LoVo (cell line): ENCODE measurements at places on chromosomes 1 and 21.

- DNase-seq, result no peak
Measured at GRCh38 chr1:171220581-171221054, 27.7 kb upstream of the FMO1 start.

DNA sequence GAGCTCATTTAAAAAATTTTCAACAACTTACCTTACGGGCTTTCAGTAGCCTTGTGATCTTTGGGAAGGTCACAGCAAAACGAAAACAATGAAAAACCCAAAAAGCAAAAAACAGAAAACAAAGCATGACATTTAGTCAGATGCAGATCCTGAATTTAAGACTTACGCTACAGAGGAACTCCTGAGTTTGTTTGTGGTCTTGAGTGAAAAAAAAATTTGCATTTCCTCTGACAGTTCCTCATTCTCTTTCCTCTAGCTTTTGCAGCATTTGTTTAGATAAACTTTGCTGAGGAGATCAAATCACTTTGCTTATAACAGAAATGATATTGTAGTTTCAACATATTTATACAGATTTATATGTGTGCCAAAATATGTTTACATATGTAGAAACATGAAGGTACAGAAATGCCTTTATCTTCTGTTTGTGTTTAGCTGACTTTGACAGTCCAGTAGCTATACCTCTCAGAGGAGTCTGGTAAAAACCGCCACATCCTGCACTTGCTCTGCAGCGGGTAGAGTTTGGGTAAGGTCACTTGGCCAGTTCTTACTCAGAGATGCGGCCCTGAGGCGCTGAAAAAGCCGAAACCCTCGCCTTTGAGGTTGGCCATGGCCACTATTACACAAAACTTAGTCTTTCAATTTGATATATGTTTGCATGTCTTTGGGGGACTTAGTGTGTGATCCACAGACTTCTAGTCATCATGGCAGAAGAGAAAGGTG lies 142.5 kb downstream of the TNR start:
- no peak for DNase-seq

GRCh38 chr1:169722779-169723178 lies 11.1 kb downstream of the SELE start:
- DNase-seq, result no peak

- no peak for DNase-seq
Measured at GRCh38 chr1:43653339-43653738, 3.4 kb downstream of the KDM4A start.

DNA sequence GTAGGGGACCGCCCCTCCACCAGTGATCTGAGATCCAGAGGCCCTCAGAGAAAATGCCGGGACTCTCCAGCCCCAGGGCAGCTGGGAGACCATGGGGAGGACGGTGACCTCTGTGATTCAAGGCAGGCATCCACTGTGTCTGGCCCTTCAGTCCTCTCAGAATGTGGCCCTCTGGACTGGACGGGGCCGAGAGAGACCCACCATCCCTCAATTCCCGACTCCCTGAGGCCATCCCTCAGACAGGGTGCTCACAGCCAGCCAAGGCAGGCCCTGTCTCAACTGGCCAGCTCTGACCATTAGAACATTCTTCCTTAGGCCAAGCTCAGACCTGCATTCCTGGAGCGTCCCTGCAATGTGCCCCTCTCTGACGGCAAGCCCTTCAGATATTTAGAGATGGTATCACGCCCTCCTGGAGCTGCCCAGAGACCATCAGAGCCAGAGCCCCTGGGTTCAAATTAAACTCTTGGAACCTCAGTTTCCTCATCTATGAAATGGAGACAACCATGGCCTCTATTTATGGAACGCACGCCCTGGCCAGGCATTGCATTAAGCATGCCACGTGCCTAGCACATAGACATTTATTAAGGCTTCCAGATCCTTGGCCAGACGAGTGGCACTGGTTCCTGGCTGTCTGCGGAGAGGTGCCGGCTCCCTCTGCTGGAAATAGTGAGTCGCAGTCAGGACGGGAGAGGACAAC lies 9.6 kb upstream of the EPS8L3 start:
- DNase-seq, result peak; percentile 84

- DNase-seq, result no peak
Measured at GRCh38 chr1:208134491-208134890, 109.7 kb downstream of the PLXNA2 start.

- DNase-seq, result no peak
Measured at GRCh38 chr1:34713443-34713842, 41.4 kb upstream of the GJB5 start.

GRCh38 chr1:81999364-81999763 lies 198.6 kb downstream of the ADGRL2 start:
- DNase-seq, result no peak

DNA sequence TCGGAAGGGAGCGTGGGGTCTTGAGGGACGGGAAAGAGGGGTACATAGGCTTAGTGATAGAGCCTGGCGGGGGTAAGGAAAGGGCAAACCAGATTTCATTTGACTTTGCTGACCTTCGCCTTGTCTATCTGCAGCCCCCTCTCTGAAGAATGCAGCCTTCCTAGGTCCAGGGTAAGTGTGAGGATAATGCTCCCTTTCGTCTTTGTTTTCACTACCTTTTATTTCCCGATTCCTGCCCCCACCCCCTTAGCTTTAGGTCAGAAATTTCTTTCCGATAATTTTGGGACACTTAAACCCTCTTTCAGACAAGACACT lies 396 bp downstream of the ATP5PB start:
- DNase-seq, result no peak

GRCh38 chr1:208595236-208595635 lies 351.1 kb upstream of the PLXNA2 start:
- DNase-seq, result no peak

- DNase-seq, result no peak
Measured at GRCh38 chr21:32337206-32337605, 38.6 kb downstream of the MRAP start.

DNA sequence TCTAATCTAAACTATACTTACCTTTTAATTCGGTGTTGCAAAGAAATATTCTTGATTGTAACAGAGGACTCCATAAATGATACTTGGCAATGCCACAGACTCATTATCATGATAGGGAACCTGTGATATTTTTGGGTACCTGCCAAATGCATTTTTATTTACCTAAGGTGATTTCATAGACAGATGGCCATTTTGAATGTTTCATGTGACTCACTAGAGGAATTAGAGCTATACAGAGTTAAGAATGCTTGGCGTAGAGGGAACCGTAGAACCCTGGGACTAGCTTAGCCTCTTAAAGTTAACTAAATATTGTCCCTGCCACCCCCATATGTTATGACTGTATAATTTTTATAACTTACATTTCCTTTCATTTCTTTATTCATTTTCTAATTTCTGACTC lies 136.1 kb downstream of the DISP1 start:
- peak; percentile 58 for DNase-seq

DNA sequence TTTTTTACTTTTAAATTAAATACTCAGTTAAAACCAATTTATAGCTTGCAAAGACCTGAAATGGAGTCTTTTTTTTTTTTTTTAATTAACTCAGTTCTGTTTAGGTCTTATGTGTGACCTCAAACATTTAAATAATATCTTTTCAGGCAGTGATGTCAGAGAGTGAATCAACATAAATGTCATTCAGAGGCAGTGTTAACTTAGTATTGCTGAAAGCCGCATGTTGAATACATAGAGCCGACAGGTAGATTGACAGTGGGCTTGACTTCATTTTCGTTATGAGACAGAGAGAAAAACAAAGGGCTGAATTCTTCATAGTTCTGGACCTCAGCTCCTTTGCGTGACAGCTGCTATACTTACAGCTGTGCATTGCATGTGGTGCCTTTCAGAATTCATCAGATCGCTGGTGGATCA lies 51.5 kb downstream of the PRDM2 start:
- no peak for DNase-seq

GRCh38 chr1:63723602-63724001 lies 50.2 kb upstream of the ROR1 start:
- peak; percentile 25 for DNase-seq

DNA sequence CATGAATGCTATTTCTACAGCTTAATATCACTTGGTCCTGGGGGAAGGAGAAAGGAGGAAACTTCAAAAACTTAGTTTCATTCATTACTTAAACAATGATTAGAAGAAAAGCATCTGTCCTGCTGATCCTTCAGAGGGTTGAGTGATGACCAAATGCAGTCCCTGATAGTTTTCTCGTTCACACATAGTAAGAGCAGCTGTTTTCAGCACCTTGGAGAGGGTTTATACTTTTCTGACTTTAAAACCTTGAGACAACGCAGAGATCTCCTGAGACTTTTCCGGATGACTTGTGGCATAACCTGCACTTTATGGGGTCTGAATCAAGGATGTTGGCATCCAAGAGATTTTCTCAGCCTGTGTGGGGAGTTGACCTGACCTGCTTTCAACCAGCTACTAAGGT lies 94.0 kb upstream of the KCND3 start:
- DNase-seq, result no peak
